Stimulated activated CD4-positive, alpha-beta T cell treated with anti-CD3 and anti-CD28 coated beads, Interleukin-12 subunit alpha, Interleukin-12 subunit beta, amount 100 ng/mL, for 24 hours (primary cell): ENCODE measurements at places on chromosomes 5 and 9.

DNA sequence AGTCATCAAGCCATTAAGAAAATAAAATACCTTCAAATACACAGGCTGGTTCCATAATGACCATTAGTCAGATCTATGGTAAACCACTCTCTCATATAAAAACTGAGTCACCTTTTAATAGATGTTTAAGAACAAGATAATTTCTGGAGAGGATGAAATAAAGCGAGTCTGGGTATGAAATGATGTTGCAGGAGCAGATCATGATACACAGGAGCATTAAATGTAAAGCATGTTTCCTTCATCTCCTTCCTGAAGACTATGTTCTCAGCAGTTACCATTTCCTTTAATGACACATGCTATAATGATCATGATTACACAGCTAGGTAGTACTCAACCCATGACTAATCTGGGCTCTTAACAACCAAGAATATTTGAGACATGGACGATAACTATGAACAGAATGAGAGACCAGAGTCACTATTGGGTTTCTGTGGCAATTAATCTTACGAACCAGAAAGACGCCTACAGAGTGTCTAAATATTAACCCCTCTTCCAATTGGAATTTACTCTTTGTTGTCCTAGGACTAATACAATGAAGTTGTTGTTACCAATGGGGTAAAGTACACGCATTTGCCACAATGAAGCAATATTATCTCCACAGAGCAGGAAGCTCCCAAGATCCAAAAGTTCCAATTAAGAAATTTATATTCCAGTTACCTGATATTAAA is 105.6 kb downstream of the NR6A1 start:
- no peak for DNase-seq

DNA sequence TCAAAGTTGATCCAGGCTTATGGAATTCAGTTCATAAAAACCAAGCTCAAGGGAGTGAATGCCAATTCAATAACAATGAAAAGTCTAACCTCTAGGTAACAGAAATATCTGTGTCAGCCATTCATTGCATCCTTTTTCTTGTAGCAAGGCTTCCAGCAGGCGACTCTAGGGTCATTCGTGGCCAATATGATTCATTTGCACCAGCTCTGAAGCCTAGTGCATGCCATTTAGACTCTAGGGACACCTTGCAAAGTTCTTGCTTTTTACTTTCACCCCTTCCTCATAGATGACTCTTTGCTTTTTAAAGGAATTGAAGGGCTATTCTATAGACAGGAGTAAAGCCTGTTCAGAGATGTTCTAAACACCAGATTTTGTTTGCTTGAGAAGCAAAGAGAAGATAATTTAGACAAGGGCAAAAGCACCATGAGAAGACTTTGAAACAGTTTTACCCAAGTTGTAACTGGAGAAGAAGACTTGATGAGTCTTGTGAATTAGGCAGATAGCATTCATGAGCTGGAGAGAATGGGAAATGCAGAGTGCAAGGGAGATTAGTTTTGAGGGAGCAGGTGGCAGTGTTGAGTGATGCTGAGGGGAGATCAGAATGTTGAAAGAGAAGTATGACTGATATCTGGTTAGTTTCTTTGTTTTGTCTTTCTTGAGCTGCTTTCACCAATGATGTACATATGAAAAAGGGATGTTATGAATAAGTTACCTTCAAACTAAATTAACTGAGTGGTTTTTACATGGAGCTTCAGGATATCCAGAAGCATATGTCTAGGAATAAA is 94.5 kb downstream of the F2RL2 start:
- DNase-seq: no peak

- DNase-seq: no peak
These were observed 362.6 kb downstream of the PTPRD start for GRCh38 chr9:10250219-10250618.

DNA sequence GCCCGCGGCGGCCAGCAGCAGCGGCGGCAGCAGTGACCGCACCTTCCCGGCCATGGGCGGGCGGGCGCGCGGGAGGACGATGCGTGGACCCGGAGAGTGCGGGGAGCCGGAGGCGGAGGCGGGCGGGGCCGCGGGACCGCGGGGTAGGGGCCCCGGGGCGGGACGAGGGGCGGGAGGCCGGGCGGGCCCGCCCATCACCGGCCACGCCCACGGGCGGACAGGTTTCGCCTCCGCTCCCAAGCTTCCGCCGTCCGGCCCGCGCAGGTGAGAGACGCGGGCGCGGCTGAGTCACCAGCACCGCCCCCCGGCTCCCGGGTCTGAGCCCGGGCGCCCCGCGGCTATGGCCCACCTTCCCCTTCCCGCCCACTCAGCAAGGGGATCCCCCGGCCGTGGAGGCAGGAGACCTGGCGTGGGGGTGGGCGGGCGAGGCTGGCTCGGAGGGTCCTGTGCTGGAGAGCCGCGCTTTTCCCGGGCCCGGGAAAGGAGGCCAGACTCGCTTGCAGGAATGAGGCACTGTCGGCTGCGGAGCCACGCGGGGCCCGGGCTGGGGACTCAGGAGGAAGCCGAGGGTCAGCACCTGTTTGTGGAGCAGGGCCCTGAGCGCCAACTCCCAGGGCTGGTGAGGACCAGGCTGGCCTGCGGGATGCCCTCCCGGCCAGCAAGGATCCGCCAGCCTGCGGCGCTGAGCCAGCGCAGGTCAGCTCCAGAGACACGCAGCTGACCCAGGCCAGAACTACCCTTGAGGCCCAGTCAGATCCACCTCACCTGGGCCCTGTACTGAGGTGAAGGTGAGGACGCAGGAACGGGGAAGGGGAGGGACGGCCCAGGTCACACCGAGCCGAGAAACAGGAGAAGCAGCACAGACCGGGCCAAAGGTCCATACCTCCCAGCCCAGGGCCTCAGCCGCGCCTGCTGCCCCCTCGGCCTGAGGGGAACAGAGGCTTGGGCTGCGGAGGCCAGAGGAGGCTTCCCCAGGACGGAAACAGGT is at the start of gene ENTPD2:
Gene ENTPD2, minus strand, starts transcription at position 118 of the 988 bp plus-strand sequence. Its CDS starts 64 bp downstream, at position 54.
- no peak for DNase-seq
